ENCODE measurements at places on chromosomes 12 and 14.
A peak's percentile ranks its signal among the peaks of the same experiment; 100 is the strongest.

DNA sequence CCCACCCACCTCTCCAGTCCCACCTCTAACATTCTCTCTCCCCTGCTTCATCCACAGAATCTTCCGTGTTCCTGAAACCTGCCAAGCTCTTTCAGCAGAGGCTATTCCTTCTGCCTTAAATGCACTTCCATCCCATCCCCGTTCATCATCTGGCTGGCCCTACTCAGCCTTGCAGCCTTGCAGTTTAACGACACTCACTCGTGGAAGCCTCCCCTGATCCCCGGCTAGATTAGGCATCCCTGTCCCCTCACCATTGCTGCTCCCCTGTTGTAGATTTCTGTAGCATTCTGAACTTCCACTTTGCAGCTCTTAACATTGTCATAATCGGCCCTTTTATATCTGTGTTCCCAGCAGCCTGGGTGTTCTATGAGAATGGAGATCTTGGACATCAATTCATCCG, 280.5 kb upstream of the NOS1 start:
- no peak for DNase-seq

DNA sequence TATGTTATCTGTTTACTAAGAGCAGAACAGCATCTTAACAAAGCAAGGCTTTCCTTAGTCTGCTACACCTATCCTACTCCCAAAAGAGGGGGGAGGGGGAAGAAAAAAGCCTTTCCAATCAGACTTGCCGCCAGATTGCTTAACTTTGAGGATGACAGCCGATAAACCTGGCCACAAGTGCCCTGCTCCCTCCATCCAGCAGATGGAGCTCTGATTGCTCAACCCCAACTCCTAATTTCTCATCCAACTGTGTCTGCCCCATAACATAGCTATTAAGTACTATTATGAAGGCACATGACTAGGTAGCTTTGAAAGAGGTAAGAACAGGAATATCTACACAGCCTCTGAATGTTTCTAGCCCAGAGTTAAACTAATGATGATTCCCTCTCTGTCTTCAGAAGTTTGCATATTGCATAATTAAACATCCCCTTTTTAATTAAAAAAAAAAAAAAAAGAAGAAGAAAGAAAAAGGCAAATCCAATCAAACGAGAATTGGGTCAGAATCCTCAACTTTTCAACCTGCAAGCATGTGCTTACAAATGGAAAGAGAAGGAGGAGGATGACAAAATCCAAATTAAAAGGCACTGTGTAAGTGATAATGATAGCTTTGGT, 247.4 kb downstream of the GALC start:
- DNase-seq: peak; percentile 54

GRCh38 chr12:100706033-100706432, 88.5 kb upstream of the ANO4 start:
- peak; percentile 76 for DNase-seq

DNA sequence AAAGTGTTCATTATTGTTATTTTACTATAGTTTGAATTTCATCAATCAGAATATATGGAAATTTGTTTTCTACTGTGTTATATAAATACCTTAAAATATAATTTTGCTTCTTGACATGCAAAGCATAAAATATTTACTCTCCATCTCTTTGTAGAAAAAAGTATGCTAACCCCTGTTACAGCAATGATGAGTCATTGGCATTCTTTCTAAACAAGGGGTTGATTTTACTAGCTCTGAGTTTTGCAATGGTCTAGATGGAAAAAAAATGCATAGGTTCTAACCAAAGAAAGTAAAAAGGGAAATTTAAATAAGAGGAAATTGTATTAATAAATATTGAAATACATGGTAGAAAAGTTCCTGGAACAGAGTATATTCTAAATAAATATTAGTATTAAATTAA, 990.2 kb upstream of the ATXN7L3B start:
- peak; percentile 33 for DNase-seq

GRCh38 chr14:93094121-93094918, 21.4 kb downstream of the ITPK1 start:
- DNase-seq: no peak

- no peak for DNase-seq
These were observed 13.8 kb upstream of the ADCK1 start for GRCh38 chr14:77786148-77786547.

DNA sequence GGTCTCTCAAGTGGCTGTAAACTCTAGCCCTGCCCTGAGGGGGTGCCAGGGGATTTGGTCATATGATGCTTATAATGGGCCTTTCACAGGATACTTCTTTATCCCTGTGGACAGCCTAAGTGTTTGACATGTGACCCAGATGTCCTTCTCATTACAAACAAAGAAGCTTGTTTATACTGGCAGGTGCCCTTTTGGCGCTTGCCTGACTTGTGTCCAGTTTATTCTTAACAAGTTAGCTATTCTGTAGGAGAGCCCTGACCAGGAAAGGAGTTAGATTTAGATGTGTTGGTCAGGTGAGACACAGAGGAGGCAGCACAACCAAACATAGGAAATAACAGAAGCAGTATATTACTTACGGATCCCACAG, 51.9 kb downstream of the CCDC91 start:
- no peak for DNase-seq

- DNase-seq: no peak
These were observed 8.4 kb downstream of the CNOT2 start for GRCh38 chr12:70251661-70252060.

GRCh38 chr14:69328765-69329164, 68.8 kb downstream of the GALNT16 start:
- no peak for DNase-seq

GRCh38 chr12:45458854-45459807, 243.2 kb downstream of the ANO6 start:
- DNase-seq: no peak

GRCh38 chr14:22842211-22843122, 6.1 kb downstream of the MMP14 start:
- DNase-seq: no peak

DNA sequence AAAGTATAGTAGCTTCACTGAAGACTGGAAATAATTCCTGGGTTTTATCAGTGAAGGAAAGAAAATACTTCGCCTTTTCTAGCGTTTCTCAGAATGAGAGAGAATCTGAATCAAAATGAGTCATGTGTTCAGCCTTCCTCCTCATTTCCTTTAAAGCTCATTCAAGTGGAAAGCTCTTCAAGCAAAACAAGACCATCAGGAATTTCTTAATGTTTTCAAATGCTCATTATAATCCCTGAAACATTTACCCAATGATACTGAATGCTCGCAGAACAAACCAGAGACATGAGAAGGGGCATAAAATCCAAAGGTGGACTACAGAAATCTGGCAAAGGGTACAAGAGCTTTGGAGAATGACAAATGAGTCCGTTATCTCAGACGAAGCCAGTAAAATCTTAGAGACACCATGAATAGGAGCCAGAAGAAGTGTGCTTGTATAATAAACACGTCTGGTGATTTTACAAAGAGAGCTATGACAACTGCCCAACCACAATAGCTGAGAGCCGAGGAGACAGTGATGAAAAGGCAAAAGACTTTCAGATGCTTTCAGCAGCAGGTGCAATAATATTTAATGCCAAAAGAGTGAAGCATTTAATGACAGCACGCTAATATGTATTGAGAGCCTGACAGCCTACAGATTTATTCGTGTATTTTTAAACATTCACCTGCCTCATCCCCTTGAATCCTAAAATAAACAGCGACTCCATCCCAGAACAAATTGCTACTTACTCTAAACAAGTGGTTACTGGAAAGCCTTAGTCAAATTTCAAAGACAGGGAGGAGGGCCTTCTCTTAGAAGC, 19.0 kb downstream of the SPRING1 start:
- DNase-seq: peak; percentile 27

DNA sequence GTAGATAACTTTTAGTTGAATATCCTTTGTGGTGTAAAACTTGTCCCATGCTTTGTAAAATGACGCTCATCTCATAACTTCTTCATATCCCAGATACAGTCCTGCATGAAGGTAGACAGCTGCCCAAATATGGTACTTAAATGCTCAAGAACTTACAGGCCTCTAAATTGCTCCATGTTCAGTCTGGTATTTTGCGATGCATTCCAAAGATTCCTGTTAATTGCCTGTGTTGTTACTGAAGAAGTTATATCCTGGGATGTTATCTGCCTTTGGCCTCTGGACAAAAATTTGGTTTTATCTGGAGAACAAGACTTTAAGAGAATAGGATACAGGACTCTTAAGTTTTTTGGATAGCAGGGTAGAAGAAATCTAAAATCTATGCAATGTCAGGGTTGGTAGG, 473.0 kb downstream of the PCNX1 start:
- no peak for DNase-seq

DNA sequence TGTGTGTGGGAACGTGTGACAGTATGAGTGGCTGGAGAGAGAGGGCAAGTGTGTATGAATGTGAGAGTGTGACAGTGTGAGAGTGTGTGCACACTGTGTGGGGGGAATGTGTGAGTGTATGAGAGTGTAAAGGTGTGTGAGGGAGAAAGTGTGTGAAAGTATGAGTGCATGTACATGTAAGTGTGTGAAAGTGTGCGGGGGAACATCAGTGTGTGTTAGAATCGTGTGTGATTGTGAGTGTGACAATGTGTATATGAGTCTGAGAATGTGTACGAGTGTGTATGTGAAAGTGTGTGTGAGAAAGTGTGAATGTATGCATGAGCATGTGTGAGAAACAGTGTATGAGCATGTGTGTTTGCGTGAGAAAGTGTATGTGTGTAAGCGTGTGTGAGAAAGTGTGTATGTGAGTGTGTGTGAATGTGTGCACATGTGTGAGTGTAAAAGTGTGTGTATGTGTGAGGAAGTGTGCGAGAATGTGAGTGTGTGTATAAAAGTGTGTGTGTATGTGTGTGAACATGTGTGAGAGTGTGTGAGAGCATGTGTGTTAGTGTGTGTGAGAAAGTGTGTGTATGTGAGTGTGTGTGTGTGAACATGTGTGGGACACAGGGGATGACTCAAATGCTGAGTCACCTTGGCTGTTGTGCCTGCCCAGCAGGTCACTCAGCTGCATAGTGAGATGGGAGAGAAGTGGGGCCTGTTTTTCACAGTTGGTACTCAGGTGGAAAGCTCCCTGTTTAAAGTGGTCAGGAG, 220.5 kb upstream of the TBX3 start:
- DNase-seq: peak; percentile 61

DNA sequence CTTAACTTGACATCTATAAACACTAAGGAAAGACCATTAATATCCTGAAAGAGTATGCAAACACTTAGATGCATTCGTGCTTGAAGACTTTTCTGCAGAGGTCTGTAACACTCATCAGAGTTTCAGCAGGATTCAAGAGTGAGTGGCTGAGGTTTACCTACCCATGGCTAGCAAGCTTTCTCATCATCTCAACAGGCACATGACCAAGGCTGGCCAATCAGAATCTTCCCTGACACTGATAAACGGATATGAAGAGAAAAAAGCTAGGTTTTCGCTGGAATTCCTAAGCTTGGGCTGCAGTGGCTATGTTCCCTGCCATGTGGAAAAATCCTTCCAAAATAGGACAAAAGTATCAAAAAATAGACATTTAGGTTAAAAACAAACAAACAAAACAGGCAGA, 162.1 kb upstream of the USP15 start:
- no peak for DNase-seq

DNA sequence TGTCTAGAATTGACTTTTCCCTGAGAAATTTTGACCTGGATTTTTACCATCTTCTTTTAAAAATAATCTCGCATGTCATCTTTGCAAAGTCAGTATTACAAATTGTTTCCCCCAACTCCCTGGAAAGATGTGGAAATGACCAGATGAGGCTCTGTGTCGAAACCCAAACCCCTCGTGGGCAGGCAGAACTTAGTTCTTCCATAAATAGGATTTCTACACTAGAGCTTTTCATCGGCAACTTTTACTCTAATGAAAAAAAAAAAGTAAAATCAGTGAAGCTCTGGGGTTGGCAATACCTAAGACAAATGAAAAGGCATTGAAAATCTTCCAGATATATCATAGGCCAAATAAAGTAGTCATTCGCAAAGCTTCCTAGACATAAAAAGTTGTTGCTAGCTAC, 17.0 kb downstream of the SSPN start:
- DNase-seq: no peak

- DNase-seq: no peak
These were observed 6.1 kb upstream of the BDKRB2 start for GRCh38 chr14:96198430-96199130.

DNA sequence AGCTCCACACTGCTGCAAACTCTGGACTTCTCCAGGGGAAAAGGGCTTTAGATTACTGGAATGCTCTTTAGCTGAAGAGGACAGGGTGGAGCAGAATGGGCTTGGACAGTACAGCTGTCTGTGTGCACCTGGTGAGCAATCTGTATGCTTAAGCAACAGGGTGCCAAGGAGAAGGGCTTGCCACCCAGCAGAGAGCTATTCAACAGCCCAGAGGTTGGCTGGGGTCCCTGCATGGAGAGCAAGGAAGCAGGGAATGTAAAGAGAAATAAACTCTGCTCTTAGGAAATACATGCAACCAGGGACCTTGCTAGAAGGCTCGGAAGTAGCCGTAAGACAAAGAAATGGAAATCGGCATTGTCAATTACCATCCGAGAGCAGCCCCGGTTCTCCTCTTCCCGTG, 53.0 kb upstream of the CORO1C start:
- no peak for DNase-seq

- no peak for DNase-seq
These were observed 20.3 kb downstream of the PPM1H start for GRCh38 chr12:62914443-62915203.

DNA sequence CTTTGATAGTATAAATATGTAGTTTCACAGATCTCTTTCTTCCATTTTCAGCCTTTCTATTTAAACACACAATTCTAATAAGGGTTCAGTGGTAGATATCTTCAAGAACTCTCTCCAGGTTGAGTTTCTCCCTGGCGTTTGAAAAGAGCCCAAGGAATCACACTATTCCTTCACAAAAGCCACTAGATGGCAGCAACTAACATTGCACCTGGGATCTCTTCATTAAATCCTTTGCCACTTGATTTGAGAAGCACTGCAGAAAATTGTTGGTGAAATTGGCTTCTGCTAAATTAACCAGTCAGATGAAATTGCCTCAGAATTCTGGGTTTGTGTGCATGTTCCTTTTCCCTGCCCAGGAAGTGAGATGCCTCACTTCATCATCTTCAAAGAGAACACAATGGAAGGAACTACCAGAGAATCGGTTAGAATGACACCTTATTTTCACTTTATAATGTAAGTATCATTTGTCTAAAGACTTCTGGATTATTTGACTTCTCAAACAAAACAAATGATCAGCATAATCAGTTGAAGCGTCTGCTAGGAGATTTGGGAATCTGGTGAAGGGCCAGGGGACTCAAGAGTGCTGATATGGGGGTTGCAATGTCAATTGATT, 6.8 kb downstream of the CCDC198 start:
- peak; percentile 41 for DNase-seq

DNA sequence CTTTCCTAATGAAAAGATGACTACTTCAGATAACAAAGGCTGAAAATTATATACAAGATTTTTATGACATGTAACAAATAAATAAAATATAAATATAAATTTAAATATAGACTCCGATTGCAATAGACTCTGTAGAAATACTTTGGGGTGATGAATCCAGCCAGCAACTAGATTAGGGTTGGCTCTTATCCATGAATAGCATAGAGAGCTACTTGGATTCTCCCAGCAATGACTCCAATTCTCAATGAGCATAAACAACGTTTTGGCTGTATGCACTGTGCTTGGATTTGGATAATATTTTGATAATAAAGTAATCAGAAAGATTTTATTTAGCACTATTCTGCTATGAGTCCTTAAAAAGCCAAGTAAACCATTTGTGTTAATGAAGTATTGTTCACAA, 58.0 kb upstream of the LRFN5 start:
- DNase-seq: no peak
